ENCODE measurements at places on chromosomes 6 and 20. TPM values are rescaled to one million over a fixed set of nuclear protein-coding genes. Genes with fewer than 3 reads are reported as not detected.

The THBD gene
- 27.5 TPM for total RNA-seq

The FOXS1 gene
- total RNA-seq = 0.35 TPM

The ZFAND3 gene
- total RNA-seq = 26.5 TPM

The KIAA1755 gene
- total RNA-seq = 0.59 TPM

The PHACTR1 gene
- 0.08 TPM for total RNA-seq

All from smooth muscle cell of the coronary artery (primary cell).